AG04450 (cell line): ENCODE measurements at places on chromosomes 1 and 21.

DNA sequence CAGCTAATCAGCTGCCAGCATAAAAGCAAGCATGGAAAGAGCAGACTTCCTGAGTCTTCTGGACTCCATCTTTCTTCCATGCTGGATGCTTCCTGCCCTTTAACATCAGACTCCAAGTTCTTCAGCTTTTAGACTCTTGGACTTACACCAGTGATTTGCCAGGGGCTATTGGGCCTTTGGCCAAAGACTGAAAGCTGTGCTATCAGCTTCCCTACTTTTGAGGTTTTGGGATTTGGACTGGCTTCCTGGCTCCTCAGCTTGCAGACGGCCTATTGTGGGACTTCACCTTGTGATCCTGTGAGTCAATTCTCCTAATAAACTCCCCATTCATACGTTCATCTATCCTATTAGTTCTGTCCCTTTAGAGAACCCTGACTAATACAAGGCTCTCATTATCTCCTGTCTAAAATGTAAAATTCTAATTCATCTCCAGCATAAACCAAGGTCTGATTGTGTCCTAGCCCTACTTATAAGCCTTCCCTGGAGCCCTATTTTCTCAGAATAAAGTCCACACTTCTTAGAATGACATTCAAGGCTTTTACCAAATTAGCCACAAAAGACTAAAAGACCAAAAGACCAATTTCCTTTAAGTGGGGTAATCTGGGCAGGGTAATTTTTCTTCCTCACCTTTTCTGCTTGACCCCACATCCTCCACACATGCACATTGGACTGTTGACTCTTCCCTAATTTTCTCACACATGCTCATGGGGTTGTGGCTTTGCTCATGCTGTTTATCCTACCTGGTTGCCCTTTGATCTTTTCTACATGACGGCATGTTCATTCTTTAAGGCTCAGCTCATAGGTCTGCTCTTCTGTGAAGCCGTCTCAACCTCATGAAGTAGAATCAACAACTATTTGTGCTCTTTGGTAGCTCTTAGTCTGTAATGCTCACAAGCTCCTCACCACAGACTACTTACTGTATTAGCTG, 18.1 kb upstream of the ENAH start:
- no peak for DNase-seq

DNA sequence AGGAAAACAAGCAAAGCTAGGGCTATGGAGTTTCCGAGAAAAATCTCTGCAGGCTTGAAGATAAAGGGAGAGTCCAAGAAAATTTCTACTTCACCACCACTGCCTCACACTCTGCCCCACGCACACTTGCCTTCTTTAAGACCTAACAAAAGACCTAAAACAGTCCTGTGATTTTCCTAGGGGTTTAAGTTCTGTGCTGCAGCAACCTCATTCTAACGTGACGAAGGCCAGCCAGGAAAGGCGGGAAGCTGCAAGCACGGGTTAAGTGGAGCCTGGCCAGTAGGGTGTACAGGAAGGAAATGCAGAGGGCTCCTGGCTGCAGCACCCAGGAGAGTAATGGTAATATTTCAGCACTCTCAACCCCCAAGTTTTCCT, 1.5 kb downstream of the SPATA6 start:
- DNase-seq, result no peak

- no peak for DNase-seq
Measured at GRCh38 chr1:103901072-103901471, 151.4 kb downstream of the AMY1C start.

GRCh38 chr1:227766015-227766634, 30.9 kb downstream of the SNAP47 start:
- DNase-seq, result no peak

GRCh38 chr1:28240024-28240423, 4.1 kb downstream of the ATP5IF1 start:
- DNase-seq, result no peak

- no peak for DNase-seq
Measured at GRCh38 chr1:45327644-45328515, 1.2 kb downstream of the HPDL start.

GRCh38 chr1:242241936-242242335, 243.0 kb upstream of the MAP1LC3C start:
- no peak for DNase-seq

DNA sequence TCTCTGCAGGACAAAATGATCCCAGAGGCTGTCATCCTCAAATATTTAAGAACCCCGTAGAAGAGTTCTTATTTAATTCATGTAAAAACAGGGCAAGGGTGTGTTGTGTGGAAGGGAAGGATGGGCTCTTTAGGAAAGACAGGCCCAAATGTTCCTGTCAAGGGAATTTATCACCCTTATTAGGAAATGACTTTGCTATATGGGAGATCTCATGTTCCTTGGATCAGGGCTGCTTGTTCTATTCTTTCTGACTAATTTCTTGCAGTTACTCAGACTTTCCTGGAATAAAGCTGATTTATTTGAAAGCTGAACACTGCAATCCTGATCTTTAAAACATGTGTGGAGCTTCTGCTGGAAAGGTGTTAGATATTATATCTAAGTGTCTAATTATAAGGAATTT, 72.8 kb downstream of the SELENOF start:
- no peak for DNase-seq

- DNase-seq, result no peak
Measured at GRCh38 chr1:42158189-42158588, 5.0 kb downstream of the GUCA2B start.

DNA sequence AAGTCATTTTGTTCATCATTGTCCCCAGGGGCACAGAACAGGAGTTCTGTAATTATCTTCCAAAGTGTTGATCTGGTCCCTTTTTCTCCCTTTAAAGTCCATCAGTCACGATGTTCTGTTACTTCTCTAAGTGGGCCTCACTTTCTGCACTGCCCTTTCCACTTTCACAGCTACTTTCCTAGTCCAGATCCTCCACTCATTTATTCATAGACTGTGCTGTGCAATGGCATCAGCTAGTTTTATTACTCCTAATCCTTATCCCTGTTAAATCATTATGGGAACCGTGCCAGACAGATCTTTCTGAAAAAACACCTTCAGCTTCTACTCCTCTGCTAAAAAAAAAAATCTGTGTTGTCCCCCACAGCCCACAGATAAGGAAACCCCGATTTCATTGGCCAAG, 64.0 kb upstream of the BCL10 start:
- no peak for DNase-seq

DNA sequence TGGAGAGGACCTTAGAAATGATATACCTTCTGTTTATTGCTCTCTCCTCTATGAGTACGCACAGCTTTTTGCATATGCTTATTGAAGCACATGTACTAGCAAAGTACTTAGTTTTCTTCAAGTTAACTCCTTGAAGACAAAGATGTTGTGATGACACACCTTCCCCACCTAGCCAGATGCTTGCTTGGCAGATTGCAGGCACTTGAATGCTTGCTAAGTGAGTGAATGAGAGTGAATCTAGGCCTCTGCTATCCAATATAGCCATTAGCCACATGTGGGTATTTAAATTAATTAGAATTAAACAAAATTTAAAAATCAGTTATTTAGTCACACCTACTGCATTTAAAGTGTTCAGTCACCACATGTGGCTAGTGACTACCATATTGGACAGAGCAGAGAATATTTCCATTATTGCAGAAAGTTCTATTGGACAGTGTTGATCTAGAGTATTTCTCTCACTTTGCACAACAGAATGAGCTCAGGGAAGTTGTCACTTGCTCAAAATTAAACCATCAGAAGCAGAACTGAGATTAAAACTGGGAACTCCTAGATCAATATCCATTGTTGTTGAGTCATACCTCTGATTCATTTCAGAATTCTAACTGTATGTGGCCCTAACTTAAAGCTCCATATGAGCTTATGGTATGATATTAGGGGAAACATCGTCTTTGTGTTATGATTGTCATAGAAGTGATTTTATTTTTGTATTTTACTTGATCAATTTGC, 8.6 kb upstream of the EEIG2 start:
- DNase-seq, result no peak

DNA sequence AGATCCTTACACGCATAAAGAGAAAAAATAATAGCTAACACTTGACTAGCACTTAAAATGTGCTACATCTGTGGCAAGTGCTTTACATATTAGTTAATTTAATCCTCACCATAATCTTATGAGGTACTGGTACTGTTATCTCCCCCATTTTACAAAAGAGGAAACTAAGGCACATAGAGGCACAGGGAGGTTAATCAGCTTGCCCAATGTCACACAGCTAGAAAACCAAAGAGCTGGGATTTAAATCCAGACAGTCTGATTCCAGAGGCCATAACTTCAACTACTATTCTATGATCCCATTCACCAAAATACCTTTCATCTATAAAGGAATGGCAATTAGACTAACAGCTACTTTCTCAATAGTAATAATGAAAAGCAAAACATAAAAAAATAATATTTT, 11.7 kb downstream of the SPOCD1 start:
- no peak for DNase-seq

DNA sequence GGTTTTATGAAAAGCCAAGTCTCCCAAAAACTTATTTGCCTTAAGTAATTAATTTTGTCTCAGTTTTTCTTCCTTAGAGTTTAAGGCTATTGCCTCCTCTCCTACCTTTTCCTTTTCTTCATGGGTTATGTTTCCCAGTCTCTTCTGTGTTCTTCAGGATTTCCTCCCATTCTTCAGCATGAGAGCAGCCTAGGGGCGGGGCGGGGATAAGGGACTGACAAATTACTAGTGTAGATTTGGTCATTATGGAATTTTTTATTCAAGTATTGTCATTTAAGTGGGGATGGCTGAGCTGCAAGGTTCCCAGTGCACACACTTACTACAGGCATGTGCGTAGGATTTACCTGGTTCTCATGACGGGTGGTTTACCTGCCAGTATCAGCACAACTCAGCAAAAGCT, 35.2 kb upstream of the PIGV start:
- DNase-seq, result no peak

DNA sequence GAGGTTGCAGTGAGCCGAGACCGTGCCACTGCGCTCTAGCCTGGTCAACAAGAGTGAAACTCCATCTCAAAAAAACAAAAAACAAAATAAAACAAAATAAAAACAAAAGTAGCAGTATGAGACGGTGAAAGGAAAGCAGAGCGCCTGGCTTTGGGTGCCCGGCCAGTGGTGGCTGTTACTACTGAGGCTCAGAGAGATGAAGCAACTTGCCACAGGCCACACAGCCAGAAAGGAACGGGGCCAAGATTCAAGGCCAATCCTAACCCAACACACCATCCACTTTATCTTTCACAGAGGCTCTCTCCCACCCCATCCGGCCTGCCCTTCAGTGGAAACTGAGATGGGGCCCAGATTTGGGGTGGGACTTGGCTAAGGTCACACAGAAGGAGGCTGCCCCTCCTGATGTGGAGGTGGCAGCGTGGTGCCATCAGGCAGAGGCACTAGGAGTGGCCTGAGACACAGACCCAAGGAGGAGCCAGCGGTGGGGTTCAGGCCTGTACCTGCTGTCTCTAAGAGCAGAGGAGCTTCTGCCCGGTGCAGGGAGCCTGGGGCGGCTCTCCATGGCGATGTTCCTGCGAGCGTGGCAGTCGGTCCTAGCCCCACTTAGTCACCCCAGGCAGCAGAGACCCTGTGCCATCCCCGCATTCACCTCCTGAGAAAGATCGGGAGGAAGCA, 33.2 kb downstream of the LDLRAP1 start:
- DNase-seq, result no peak

DNA sequence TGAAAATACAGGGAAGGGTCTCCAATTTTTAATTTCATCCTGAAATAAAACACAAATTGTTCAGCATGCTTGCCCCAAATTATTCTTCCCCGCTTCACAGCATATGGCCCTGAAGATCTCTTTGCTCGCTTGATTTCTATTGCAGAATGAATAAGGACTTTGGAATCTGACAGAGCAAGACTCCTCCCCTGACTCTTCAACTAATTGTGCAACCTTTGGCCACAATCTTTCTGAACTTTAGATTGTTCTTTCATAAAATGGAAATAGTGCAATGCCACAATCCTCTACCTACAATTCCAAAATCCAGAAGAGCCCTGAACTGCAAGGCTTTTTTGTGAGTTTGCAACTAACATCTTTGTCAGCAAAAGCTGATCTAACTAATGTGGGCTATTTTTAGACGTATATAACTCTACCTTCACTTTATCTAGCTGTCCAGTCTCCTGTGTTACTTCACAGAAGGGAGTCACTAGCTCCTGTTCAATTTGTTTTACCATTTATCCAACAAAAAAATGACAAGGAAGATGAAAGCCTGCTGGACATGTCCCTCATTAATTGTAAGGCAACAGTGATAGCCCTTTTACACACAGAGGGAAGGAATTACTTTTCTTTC, 13.4 kb downstream of the RNASEL start:
- peak; percentile 7 for DNase-seq

- no peak for DNase-seq
Measured at GRCh38 chr1:232561381-232561780, 68.6 kb downstream of the SIPA1L2 start.

- DNase-seq, result peak; percentile 80
Measured at GRCh38 chr1:95041491-95042165, 31.1 kb downstream of the ALG14 start.

DNA sequence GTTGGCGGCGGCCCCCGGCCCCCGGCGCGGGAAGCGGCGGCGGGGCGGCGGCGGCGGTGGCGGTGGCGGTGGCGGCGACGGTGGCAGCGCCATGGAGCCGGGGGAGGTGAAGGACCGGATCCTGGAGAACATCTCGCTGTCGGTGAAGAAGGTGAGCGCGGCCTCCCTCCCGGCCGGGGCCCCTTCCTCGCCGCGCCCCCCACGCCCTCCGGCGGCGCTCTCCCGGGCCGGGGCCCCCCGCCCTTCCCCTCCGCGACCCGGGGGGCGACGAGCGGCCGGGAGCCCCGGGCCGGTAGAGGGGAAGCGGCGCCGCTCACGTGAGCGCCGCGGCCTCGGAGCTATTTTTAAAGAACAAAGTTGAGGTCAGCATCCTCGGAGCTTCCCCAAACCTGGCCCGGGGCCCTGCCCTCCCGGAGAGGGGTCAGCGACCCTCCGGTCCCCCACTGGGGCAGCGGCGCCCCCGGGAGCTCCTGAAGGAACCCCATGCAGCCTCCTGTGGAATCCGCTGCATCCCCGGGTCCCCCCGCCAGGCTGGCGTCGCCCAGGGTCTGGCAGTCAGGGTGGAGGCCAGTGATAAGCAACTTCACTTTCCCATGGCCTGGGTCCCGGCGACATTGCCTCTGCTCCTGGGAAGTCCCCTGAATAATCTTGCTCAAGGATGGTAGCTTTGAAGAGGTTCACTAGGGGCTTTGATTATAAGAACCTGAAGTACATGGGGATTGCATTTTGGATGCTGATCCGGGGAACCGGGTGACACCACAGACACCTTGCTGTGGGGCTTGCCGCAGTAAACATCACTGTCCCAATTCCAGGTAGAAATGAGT, 560 bp downstream of the PLEKHM2 start:
- no peak for DNase-seq

DNA sequence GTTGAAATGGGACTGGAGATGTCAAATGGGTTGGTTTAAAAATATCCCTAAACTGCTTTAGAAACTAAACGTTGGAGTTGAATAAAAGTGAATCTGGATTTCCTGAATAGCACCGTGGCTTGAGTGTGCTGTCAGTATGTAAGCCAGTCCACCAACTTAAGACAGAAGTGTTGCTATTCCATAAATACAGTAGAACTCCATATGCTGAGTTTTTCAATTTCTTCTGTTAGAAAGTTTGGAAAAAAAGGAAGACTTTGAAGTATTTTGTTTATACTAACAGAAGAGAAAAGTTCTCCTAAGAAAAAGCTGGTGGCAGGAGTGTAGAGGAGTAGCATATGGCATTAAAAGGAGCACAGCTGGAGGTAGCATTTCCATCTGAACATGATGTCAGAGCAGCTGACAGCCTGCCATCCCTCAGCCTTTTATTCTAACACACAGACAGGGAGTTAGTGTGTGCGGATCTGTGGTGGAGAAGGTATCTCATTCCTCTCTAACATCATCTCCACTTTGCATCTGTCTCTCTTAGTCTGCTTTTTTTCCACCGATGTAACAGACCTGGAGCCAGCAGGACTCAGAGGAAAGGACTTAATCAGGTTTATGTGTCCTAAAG, at the start of gene ZBTB18:
Gene ZBTB18, plus strand, starts transcription at position 449 of the 610 bp plus-strand sequence. Its CDS starts 149 bp downstream, at position 598.
- peak; percentile 75 for DNase-seq
